Stimulated activated CD8-positive, alpha-beta memory T cell treated with anti-CD3 and anti-CD28 coated beads, Interleukin-4, amount 100 ng/mL, for 1 hour (primary cell): ENCODE measurements at places on chromosomes 7 and 10.

GRCh38 chr7:51080216-51080615 lies 236.4 kb downstream of the COBL start:
- no peak for DNase-seq

DNA sequence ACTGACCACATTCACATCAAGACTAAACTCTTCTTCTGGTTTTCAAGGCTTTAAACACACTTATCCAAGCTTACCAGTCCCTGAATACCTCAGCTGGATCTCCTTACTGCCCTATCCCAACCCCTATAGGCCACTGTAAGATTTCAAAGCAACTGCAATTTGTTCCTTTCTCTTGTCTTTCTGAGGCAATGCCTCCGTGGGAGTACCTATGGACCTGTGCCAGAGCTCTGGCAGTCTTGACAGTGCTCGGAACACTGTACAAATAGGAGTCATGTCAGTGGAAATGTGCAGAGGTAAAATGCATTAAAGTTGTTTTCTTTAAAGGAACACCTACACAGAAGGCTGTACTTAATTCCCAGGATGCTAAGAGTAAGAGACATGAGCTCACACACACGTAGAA lies 124.7 kb downstream of the CNOT4 start:
- DNase-seq, result no peak

DNA sequence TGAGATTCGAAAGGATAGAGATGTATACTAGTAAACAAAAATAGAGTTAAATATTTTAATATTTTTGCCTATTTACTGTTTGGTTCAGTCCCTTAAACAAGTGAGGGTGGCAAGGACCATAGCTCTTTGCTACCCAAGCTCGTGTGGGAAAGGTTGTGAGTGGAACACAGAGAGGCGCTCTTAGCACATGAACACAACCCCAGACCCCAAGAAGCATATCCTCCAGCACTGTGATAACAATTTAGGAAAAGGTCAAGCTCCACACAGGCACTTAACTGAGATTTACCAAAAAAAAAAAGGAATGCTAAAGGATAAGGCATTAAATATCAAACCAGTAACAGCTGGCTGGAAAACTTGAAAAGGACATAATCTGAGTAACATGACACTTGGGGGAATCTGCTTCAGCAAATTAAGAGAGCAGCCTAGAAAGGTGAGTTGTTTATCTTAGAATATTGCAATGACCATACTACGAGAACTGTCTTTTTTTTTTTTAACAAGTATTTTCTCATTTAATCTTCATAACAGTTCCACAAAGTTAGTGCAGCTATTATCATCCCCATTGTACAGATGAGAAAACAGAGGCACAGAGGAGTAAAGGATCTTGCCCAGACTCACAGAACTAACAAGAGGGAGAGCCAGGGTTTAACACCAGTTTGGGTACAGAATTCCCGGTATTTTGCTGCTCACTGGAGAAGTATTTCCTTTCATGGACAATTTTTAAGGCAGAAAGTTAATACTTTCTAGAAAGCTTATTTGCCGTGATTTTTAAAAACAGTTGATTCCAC lies 303.5 kb upstream of the AOAH start:
- DNase-seq, result no peak

DNA sequence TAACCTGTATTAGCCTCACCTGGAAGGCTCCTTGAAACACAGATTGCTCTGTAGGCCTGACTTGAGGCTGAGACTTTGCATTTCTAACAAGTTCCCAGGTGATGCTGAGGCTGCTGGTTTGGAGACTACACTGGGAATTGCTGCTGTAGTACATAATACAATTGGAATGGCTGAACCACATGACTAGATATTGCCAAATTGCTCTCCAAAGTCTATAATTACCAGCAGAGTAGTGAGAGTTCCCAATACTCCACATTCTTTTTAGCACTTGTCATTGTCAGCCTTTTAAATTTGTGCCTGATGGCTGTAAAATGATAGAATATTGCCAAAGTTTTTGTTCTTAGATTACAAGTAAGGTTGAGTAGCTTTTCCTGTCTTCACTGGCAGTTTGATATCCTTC lies 39.9 kb downstream of the PLEKHA8 start:
- DNase-seq, result no peak

DNA sequence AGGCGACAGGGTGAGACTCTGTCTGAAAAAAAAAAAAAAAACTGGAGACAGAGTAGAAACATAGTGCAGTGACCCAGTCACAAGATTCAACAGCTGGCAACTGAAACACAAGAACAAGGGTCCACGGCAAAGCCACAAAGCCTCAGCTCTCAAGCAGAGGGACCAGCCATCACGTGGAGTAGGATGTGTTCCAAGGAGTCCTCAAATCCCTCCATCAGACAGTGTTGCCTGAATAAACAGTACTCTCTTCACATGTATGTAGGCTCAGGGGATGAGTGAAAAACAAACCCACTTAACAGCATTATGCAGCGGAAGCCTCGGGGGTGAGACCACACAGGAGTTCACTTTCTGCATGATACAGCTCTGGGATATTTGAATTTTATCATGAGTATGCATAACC lies 62.0 kb downstream of the SLIT1 start:
- no peak for DNase-seq

DNA sequence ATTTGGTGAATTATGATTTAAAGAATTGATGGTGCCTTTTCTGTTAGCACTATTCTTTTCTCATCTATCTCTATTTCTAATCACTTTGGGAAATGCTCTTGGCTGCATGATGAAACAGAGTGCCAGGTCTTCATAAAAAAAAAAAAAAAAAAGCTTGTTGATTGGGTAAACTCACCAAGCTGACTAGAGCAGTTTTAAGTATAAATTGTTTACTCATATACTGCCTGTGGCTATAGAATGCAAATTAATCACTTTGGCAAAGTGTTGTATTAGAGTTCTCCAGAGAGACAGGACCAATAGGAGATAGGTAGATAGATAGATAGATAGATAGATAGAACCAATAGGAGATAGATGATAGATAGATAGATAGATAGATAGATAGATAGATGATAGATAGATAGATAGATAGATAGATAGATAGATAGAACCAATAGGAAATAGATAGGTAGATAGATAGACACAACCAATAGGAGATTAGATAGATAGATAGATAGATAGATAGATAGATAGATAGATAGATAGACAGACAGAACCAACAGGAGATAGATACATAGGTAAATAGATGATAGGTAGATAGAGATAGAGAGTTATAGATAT lies 20.1 kb upstream of the TBXAS1 start:
- no peak for DNase-seq

GRCh38 chr10:21511946-21512572 lies 13.4 kb downstream of the SKIDA1 start:
- no peak for DNase-seq

DNA sequence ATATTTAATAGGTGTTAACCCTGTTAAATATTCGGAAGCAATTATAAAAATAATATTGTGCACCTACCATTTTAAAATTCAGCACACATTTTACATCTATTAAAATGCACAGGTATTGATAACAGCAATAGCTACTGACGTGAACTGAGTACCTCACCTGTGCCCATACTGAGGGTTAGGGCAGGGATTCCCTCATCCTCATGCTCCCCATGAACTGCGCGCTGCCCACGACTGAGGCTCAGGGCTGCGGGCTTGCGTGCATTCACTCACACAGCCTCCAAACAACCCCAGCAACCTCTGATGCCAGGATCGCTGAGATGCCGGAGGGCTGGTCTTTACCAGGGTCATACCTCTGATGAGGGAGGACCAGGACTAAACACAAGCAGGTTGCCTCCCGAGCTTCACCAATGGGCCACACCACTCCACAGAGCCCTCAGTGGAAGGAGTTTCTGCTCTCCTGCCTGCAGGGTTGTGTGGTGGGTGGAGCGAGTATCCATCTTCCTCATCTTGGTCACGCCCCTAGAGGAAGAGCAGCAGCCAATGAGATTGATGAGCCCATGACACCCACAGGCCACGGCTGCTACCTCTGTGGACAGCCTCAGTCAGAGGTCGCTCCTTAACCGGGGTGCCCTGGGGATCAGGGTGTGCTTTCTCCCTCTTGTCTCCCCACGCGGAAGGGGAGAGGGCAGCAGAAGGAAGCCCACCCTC lies 478.3 kb downstream of the TNS3 start:
- DNase-seq, result no peak

GRCh38 chr10:78899996-78900714 lies 168.6 kb upstream of the ZMIZ1 start:
- no peak for DNase-seq

DNA sequence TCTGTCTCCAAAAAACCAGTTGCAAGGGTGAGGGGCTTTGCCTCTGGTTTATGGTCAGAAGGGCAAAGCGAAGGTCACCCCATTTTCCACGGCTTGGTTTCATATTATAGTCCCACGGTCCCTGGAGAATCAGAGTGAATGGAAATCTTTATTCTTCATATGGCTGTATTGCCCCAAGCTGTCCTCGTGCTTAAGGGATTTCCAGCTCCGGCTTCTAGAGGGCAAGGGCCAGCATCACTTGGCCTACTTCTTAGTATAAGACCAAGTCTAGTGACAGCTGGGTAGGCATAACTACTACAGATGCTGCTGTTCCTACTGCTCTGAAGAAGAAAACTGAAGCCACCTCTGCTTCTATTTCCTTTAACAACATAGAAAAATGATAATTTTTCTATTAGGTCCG lies 63.2 kb downstream of the PARP12 start:
- DNase-seq, result no peak

GRCh38 chr10:71719464-71720201 lies at the start of gene C10orf105:
C10orf105 (minus strand) TSS chr10:71719778; CDS start chr10:71716337, 3,441 bp downstream.
- DNase-seq, result no peak

GRCh38 chr7:36765605-36766004 lies 41.3 kb upstream of the AOAH start:
- DNase-seq, result no peak

GRCh38 chr7:26662646-26663045 lies 201.7 kb downstream of the SKAP2 start:
- DNase-seq, result no peak

- no peak for DNase-seq
Observed at GRCh38 chr10:70367195-70367796, 15.1 kb downstream of the LRRC20 start.

GRCh38 chr10:131641231-131641630 lies 259.6 kb upstream of the PPP2R2D start:
- DNase-seq, result no peak

DNA sequence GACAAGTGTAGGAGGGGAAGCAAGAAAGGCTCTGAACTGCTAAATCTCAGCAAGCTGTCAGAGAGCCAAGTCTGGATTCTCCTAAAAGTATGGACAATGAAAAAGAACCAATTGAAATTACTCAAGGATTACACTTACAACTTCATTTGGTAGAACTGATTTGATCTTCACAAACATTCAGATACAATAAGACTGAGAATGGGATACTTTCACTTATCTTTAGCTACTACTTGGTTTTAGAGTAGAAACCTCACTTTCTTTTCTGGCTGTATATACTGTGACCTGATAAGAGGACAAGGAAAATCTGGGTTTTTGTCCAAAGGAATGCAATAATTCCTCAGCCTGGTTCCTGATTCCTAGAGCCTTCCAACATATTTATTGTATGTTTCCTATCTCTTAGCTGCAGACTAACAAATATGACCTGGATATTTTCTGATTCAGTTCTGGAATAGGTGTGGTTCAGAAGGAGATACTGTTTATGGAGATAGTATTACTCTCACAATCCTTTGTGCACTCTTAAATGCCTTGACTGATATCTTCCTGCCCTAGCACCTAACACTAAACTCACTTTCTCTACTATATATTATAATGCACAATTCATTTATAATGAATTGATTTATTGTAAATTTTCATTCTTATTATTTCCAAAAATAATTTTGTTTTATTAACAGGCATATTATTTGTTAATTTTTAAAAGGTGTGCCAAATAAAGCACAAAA lies 7.3 kb downstream of the SEMA3A start:
- DNase-seq, result no peak

GRCh38 chr7:39451901-39452300 lies 114.3 kb upstream of the YAE1 start:
- no peak for DNase-seq

GRCh38 chr7:151251328-151251688 lies 2.8 kb upstream of the SMARCD3 start:
- no peak for DNase-seq

DNA sequence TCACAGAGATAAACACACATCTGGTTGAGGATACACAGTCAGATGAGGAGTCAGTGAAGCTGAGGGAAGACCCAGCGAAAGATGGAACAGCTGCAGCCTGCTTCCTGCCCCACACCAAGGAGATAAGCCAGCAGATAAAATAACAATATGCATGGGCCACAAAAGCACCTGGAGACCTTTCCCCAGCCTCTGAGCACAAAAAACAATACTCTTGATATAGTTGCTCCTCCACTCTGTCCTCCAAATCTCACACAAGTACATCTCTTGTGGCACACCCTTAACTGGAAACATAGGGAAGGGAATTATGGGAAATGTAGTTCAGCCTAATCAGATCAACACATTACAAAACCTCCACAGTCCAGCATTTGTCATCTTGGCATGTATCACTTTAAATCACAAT lies 9.7 kb upstream of the FHIP2A start:
- no peak for DNase-seq

DNA sequence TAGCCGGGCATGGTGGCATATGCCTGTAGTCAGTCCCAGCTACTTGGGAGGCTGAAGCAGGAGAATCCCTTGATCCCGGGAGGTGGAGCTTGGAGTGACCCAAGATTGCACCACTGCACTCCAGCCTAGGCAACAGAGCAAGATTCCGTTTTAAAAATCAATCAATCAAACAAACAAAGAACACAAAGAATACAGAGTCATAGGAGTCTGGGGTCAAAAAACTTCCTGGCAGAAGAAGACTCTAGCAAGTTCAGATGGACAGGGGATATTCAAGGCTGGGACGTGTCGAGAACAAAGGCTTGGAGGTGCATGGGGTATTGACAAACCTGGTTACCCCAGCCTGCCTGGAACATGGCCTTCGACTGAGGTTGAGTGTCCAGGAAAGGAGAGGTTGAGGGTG lies 228.8 kb upstream of the AGK start:
- no peak for DNase-seq

DNA sequence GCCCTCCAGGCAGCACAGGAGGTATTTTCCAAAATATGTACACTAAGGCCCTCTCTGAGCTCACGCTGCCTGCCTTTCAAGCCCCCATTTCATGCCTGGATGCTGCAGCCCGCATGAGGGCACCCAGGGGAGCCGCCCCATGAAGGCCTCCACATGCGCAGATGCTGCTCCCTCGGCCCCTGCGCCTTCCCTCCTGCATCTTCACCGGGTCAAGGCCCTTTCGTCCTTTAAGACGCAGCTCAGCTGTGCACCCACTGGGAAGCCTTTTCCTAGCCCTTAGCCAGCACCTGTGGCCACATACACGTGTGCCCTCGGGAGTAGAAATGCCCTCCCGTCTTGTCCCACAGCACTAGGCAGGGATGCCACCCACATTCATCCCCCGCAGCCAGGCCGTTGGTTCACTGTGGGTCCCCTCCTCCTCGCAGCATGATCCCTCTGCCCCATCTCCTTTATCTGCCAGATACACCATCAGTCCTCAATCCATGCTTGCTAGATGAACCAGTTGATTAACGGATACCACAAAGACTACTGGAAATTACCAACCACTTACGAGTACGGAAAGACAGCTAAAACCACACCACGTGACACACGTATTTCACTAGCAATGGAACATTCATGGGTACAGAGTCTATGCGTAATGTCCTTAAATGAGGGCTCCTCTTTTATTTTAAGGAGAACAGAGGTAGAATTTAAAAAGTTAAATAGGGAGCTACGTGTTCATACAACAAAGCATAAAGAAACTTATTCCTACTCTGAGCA lies 278.0 kb downstream of the TNS3 start:
- DNase-seq, result no peak

GRCh38 chr7:98569691-98570337 lies 47.3 kb upstream of the NPTX2 start:
- no peak for DNase-seq
